Fibroblast of skin of right quadriceps (primary cell): ENCODE measurements at places on chromosomes 13 and 19.

- DNase-seq: peak; percentile 57
These were observed 13.8 kb downstream of the SH2D3A start for GRCh38 chr19:6753178-6754031.

GRCh38 chr13:68261105-68261504 is 1031.0 kb upstream of the PCDH9 start:
- DNase-seq: no peak

DNA sequence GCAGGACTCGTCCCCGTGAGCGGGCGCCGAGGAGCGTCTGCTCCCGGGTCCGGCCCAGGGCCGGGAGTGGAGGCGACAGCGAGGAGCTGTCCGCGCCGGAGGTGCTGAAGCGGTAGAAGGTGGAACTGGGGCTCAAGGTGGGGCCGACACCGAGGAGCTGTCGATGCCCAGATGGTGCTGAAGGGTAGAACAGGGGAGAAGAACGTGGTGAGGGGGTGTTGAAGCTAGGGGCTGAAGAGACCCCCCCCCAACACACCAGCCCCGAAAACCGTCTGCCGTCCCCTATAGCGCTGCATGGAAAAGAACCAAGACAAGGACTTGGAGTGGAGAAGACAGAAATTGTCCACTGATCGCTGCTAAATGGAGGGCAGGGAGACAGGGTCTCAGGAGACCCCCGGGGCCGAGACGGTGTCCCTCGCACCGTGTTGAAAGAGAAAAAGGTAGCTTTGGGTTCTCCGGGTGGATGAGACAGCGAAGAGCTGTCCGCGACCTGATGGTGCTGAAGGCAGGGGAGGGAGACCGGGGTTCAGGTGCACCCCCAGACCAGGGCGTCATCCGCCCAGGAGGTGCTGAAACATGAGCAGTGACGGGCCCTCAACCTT is 7.1 kb upstream of the PDE4C start:
- peak; percentile 33 for DNase-seq

- DNase-seq: no peak
These were observed 19.4 kb upstream of the EIF3G start for GRCh38 chr19:10138879-10139795.

GRCh38 chr13:77810430-77810829 is 108.2 kb downstream of the EDNRB start:
- no peak for DNase-seq

DNA sequence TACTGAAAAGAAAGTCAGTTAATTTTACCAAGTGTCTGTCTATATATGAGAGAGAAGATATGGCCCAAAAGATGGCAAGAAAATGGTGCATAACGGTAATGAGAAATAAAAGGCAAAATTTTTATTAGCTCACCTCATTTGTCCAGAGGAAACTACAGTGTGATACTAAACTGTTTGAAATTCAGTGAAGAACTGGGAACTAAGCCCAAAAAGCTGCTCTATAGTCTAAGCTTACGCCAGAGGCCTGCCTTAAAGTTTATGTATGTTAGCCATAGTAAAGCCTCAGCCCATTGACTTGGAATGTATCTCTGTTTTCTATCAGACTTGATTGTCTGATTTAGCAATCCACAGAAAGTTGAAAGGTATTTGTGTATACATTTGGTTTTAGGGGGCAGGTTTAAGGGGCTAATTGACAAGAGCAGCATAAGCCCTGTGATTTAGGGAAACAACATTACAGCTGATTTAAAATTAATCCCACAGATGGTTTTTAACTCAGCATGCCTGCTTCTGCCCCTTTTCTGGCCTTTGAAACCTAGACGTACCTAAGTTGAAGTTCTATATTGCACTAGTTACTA is 91.0 kb upstream of the MAB21L1 start:
- DNase-seq: no peak

GRCh38 chr19:38387550-38388348 is at the start of gene GGN:
TSS of gene GGN (minus strand) at chr19:38388034. CDS start at chr19:38387261, 773 bp downstream.
- peak; percentile 96 for DNase-seq

DNA sequence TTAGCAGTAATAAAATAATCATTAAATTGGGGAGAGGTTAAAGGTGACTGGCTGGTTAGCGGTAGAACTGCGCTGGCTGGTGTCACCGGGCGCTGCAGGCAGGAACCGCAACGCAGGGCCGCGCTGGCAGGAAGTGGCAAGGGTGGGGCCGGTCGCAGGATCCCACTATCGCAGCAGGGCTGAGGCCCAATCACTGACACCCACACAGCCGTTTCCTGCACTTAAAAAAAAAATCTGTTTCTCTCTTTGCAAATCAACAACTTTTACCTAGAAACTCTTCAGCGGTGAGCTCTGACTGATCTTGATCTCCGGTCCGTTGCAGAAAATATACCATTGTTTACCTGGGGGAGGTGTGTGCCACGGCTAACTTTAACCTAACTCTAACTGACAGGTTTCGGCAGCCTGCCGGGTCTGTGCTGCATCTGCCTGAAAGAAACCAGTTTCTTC is 46.9 kb downstream of the KLF2 start:
- no peak for DNase-seq

GRCh38 chr13:110499621-110500281 is 61.8 kb downstream of the RAB20 start:
- peak; percentile 85 for DNase-seq

DNA sequence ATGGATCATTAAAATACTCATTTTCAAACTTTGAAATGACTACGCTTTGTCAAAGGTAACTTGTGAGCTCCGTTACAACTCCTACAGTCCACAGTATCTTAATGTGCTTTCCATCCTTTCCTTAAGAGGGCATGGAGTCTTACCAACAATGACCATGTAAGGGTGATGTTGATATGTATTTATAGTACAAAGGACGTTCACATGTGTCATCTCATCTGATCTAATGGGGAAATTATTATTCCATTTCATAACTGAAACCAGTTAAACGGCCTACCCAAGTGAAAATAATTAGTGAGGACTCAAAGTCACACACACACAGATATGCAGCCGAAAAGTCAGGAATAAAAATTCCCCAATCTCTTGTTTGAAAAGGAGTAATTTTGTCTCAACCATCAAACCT is 9.6 kb downstream of the USP12 start:
- no peak for DNase-seq

DNA sequence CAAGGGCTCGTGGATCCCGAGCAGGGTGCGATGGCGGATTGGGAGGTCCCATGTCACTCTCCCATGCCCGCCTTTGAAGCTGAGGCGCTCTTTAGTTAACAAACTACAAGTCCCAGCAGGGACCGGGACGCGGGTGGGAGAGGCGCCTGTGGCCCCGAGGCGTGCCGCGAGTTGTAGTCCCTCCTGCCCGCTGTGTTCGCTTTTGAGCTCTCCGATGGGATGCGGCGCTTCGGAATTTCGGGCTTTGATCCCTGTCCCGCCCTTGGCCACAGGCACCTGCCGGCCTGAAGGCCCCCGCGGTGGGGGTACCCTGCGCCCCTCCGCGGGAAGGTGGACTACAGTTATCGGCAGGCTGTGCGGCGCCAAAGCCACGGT is 11.0 kb downstream of the CYTH2 start:
- peak; percentile 23 for DNase-seq

GRCh38 chr19:54644056-54644455 is 13.8 kb downstream of the LILRB1 start:
- DNase-seq: no peak

- DNase-seq: no peak
These were observed 5.8 kb downstream of the ZIC2 start for GRCh38 chr13:99987154-99988019.

- DNase-seq: no peak
These were observed 146.9 kb downstream of the KDM4B start for GRCh38 chr19:5115771-5116202.

DNA sequence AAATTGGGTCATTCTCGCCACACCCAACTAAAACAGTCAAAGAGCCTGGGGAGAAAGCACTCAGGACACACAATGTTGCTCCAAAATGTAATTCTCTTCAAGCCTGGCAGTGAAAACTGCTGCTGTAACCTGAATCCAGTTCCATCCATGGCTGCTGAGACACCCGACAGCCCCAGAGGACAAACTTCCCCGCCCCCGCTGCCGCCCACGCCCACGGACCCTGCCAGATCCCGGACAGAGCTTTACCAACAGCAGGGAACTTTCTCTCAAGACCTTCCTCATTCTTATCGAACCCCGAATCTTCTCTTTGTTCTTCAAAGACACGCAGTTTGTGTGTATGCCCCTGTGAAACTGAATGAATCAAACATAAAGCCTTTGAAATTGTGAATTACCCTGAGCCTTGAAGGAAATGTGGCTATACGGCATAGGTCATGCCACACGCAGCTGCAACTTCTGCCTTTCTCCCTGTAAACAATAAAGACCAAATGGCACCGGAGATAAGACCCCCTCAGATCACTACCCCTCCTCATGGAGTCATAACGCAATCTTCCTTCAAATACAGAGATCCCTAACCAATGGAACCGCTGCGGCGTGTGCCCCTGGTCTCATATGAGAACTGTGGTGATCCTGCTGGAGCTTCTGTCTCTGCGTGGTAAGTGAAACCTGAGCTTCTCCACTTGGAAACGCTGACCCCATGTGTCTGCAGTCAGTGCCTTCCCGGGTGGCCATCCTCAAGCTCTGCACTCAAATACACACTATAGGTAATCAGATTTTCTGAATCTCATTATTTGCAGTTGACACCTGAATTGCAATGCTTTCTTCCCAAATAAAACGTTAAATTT is 4.8 kb upstream of the LAMP1 start:
- DNase-seq: peak; percentile 8

DNA sequence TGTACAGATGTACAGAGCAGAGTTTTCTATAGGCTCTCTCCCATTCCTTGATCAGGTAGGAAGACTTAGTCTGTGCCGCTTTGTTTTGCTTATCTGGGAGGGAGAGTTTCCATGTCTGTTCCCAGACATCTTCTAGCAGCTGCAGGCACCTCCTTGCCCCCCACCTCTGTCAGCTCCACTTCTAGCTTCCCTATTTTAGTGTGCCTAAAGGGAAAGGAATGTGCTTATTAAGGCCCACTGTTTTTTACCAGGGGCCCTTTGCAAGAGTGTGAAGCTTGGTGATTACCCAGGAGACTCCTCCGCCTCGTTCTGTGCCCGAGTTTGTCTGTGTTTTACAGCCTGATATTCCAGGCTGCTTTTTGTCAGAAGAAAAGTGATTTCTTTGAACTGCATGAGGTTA is 1984.4 kb downstream of the OLFM4 start:
- DNase-seq: no peak

- no peak for DNase-seq
These were observed 14.6 kb downstream of the SIGLEC11 start for GRCh38 chr19:49946415-49946814.

DNA sequence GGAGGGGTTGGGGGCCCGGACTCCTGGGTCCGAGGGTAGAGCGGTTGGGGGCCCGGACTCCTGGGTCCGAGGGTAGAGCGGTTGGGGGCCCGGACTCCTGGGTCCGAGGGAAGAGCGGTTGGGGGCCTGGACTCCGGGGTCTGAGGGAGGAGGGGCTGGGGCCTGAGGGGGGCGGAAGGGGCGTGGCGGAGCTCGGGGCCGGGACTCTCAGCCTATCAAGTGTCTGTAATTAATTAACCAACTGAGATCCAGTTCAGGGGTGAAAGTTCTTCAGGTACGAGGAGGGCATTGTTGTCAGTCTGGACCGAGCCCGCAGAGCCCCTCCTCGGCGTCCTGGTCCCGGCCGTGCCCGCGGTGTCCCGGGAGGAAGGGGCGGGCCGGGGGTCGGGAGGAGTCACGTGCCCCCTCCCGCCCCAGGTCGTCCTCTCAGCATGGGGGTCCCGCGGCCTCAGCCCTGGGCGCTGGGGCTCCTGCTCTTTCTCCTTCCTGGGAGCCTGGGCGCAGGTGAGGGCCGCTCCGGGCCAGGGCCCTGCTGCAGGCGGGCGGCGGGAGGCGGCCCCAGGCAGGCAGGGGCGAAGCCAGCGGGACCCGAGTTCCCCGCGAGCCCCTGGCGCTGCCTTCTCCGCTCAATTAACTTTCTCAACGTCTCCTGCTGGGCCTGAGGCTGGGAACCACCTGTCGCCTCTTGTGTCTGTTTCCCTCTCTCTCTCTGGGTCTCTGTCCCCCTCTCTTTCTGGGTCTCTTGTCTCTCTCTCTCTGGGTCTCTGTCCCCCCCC is 697 bp downstream of the FCGRT start:
- DNase-seq: no peak

GRCh38 chr13:34164582-34164981 is 346.6 kb downstream of the RFC3 start:
- DNase-seq: no peak

- no peak for DNase-seq
These were observed 152.5 kb downstream of the FGF9 start for GRCh38 chr13:21823416-21823815.

- no peak for DNase-seq
These were observed 2097.0 kb downstream of the PCDH9 start for GRCh38 chr13:65133094-65133493.

- DNase-seq: no peak
These were observed 422.3 kb downstream of the SPRY2 start for GRCh38 chr13:79918620-79919019.

- no peak for DNase-seq
These were observed 3.7 kb downstream of the TINCR start for GRCh38 chr19:5563935-5564612.

DNA sequence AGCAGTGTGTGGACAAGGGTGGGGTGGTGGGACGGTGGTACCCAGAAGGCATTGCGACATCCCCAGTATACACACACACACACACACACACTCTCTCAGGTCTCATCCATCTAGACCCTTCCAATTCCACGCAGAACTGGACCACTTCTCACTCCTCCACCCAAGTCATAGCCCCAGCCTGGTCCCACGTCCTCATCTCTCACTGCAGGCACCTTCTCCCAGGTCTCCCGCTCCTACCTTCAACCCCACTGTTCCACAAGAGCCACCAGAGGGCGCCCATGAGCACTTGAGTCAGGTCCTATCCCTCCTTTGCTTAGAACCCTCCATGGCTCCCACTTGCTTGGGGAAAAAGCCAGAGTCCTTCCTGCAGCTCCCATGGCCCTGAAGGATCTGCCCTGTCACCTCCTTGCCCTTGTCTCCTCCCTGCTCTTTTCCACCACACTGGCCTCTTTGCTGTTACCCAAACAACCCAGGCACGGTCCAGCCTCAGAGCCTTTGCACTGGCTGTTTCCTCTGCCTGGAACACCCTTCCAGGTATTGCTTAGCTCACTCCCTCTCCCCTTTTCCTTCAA is 62.6 kb downstream of the IER2 start:
- DNase-seq: peak; percentile 47

- DNase-seq: no peak
These were observed 223.8 kb downstream of the MAB21L1 start for GRCh38 chr13:35252536-35253205.

GRCh38 chr13:37338726-37339385 is 233.4 kb upstream of the CSNK1A1L start:
- DNase-seq: no peak

GRCh38 chr13:75405976-75406703 is 75.8 kb downstream of the TBC1D4 start:
- DNase-seq: peak; percentile 20
